ENCODE measurements at places on chromosomes 3 and 15. TPM values are rescaled to one million over a fixed set of nuclear protein-coding genes. Genes with fewer than 3 reads are reported as not detected.

TGM4 gene
- not detected for total RNA-seq

SNX22 gene
- total RNA-seq: 0.28 TPM

CASR gene
- not detected for total RNA-seq

- DNase-seq: peak; percentile 16
Observed at GRCh38 chr3:40780291-40780924, 255.6 kb downstream of the ZNF621 start.

- DNase-seq: no peak
Observed at GRCh38 chr15:49103002-49103401, 52.4 kb downstream of the COPS2 start.

GRCh38 chr15:100824211-100824610, 55.4 kb upstream of the ALDH1A3 start:
- no peak for DNase-seq

DNA sequence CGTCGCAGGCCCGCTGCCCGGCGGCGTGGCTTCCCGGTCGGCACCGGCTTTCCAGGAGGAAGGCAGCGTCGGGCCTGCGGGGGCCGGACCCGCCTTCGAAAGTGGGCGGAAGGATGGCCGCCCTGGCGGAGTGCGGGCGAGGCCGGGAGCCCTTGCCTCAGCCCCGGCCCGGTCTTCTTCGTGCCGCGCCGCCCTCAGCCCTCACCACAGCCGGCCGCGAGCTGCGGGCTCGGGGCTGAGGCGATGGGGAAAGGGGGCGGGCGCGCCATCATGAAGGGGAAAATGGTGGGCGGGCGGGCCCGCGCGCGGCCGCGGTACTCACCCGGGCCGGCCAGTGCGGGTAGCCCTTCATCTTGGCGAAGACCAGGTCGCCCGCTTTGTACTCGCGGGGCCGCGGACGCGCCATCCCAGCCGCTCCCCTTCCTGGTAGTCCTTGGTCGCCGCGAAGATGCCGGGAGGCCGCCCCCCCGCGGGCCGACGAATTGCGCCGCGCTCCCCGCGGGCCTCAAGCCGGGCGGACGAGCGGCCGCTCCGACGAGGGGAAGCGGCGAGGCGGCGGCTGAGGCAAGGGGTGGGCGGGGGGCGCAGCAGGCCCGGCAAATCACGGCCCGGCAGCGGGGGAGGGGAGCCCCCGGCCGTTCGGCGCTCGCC, 489 bp downstream of the HDGFL3 start:
- no peak for DNase-seq
